Cardiac muscle cell (in vitro differentiated cells and primary cell): ENCODE measurements at places on chromosomes 1 and 21. TPM values are rescaled to one million over a fixed set of nuclear protein-coding genes. Genes with fewer than 3 reads are reported as not detected.

DNA sequence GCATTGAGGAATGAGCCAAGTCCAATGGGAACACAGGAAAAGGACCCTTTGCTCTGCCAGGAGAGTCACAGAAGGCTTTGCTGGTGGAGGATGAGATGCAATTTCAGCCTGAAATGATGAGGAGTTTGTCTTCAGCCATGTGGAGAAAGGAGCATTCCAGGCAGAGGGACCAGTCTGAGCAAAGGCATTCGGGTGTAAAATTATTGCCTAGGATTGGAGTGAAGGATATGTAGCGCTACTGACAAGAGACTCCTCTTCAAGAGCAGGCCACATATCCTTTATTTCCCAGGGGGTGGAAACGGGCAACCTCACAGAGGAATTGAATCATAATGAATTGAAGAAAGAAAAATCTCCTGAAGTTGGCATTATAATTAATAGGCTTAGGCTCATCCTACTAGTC lies 1.1 kb upstream of the CSF1 start:
- H3K27me3 ChIP-seq = peaks cover 22% of the 10 kb centered on the region
- H3K4me1 ChIP-seq = peaks cover 5% of the 10 kb centered on the region
- DNase-seq = no peak
- no peaks in the 10 kb centered on the region for H3K36me3 ChIP-seq
- H3K27ac ChIP-seq = no peak overlapping the region

RGS16 gene
- 1.3 and 1.9 TPM in 2 replicates for total RNA-seq

- no peak overlapping the region for H3K4me3 ChIP-seq
- H3K36me3 ChIP-seq = no peaks in the 10 kb centered on the region
- H3K27ac ChIP-seq = no peak overlapping the region
- DNase-seq = no peak
These were observed 122.9 kb downstream of the GLUL start for GRCh38 chr1:182268669-182269068.

TBX19 gene
- 1.4 and 1.5 TPM in 2 replicates for total RNA-seq

DNA sequence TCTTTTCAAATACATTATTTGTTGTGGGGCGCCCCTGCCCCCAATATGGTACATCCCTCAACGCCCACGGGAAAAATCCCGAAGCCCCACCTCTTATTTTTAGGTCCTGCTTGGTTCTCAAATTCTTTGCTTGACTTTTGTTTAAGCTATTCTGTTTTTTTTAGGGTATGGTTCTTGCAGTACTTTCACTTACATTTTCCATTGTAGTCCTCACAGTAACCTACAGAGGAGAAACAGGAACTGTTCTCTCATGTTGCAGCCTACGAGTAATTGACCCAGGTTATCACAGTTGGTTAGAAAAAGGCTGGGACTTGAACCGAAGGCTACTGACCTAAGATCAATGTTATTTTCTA lies 697 bp upstream of the C21orf91 start:
- H3K4me1 ChIP-seq = peaks cover 18% of the 10 kb centered on the region
- no peaks in the 10 kb centered on the region for H3K27me3 ChIP-seq
- peaks cover 7% of the 10 kb centered on the region for H3K36me3 ChIP-seq
- DNase-seq = no peak
- H3K4me3 ChIP-seq = peak overlapping the region; percentile 73
- H3K27ac ChIP-seq = peak overlapping the region; percentile 99

INAVA gene
- total RNA-seq = 4.9 and 37.8 TPM in 2 replicates

- H3K36me3 ChIP-seq = no peaks in the 10 kb centered on the region
- H3K4me1 ChIP-seq = peaks cover 14% of the 10 kb centered on the region
- H3K4me3 ChIP-seq = peak overlapping the region; percentile 28
- peak; percentile 52 for DNase-seq
- H3K27me3 ChIP-seq = peaks cover 23% of the 10 kb centered on the region
These were observed 150.1 kb upstream of the FGGY start for GRCh38 chr1:59146651-59147358.

DNA sequence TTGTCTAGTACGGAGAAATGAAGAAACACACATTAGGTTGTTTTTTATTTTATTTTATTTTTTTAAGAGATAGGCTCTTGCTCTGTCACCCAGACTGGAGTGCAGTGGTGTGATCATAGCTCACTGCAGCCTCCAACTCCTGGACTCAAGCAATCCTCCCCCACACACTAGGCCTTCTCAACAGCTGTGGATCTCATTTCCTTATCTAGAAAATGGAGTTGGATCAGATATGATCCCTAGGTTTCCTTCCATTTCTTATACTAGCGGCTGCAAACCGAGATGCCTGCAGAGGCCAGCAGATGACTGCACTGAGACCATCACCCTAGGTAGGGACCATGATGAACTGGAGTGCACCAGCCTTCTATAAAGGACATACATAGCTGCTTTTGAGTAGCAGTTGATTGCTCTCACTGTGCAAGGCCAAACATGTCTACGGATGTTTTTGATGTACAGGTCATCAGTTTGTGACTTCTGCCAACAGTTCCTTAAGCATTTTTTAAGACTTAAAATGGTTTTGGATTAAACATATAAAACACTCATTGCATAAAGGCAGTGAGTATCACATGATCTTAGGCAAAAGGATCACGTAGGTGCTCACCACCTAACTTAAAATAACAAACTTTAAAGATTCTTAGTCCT lies 11.4 kb upstream of the KLHL12 start:
- no peaks in the 10 kb centered on the region for H3K27me3 ChIP-seq

DNA sequence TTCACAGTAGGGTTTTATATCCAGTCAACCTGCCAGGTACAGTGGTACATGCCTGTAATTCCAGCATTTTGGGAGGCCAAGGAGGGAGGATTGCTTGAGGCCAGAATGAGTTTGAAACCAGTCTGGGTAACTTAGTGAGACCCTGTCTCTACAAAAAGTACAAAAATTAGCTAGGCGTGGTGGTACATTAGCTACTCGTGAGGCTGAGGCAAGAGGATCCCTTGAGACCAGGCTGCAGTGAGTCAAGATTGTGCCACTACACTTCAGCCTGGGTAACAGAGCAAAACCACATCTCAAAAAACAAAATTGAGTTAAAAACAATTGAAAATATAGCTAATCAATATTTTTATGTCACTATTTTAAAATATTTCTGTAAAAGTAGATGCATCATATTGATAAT lies 33.2 kb downstream of the DDI2 start:
- H3K4me1 ChIP-seq = no peaks in the 10 kb centered on the region
- H3K27me3 ChIP-seq = no peaks in the 10 kb centered on the region
- H3K27ac ChIP-seq = no peak overlapping the region
- DNase-seq = no peak
- no peak overlapping the region for H3K4me3 ChIP-seq

SPATA1 gene
- total RNA-seq = 1.2 and 2.1 TPM in 2 replicates

HJV gene
- total RNA-seq = 0.18 TPM in 1 of 2 replicates, not detected in the other

DNA sequence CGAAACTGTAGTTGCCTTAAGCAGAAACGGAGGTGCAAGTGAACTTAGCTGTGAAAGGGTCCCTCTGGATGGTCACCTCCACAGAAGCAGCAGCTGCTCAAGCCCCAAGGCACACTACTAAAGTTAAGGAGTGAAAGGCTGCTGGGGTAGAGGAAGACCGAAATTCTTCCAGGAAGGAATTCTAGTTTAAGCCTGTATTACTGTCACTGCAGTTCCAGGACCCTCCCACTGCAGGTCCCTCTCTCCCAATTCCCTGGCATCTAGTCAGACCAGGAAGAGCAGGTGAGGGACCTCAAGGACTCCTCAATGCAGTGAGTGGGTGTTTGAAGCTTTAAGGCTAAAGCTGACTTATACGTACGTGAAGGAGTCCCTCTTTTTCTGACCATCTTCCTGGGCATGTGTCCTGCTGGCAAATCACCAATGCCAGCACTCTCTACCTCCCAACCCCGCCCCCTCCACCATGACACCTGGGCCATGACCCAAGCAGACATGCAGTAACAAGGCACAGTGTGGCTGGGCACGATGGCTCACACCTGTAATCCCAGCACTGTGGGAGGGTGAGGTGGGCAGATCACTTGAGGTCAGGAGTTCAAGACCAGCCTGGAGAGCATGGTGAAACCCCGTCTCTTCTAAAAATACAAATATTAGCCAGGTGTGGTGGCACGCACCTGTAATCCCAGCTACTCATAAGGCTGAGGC lies 57.2 kb downstream of the TGFBR3 start:
- no peak overlapping the region for H3K4me3 ChIP-seq
- peaks cover 9% of the 10 kb centered on the region for H3K4me1 ChIP-seq
- H3K27me3 ChIP-seq = no peaks in the 10 kb centered on the region
- no peaks in the 10 kb centered on the region for H3K36me3 ChIP-seq
- no peak for DNase-seq
- H3K27ac ChIP-seq = no peak overlapping the region
